ENCODE measurements at places on chromosomes 3 and 15.

- no peak for DNase-seq
Measured at GRCh38 chr3:12367346-12367745, 78.5 kb downstream of the PPARG start.

GRCh38 chr15:79171320-79172031, 80.9 kb upstream of the RASGRF1 start:
- DNase-seq: no peak

DNA sequence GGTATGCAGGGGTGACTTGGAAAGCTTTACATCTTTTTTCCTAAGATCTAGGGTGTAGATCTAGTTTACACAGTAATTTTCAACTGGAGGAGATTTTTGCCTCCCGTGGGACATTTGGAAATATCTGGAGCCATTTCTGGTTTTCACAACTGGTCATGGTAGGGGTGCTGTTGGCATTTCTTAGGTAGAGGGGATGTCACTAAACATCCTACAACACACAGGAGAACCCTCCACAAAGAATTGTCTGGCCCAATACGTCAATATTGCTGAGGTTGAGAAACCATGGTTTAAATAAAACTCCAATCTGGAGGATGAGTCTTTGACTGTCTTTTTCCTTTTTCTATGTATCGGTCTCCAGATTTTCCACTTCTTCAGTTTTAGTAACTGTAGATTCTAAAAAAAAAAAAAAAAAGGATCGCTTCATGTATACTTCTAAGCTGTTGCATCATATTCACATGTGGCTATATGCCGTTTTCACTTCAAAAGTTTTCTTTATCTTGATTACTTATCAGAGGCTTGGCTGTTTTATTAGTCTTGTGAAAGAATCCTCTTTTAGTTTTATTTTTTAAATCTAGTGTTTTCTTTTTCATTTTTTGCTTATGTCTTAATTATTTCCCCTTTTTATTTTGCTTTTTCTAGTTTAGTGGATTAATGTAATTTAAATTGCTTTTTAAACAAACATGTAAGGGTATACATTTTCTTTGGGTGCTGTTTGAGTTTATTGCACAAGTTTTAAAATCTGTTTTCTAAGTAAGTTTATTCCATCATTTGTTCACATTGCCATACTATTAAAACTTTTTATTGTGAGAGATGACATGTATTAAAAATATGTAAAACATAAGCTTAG, 21.2 kb downstream of the UBE2Q2 start:
- no peak for DNase-seq

DNA sequence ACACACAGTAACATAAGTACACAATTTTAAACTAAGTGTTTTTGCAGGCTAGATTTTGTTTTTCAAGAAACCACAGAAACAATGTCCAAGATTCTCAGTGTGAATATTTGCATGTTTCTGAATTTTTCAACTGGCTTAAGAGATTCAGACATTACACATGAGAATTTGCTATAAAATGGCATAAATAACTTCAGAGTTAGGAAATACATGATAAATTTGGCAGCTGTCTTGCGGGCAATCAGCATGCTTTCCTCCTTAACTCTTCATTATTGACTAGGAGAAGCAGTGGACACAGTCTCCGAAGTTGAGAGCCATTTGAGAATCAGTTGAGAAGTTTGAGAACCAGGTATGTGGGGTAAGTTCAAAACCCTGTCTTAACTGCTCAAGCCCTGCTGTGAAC, 625.6 kb upstream of the SGO1 start:
- no peak for DNase-seq

DNA sequence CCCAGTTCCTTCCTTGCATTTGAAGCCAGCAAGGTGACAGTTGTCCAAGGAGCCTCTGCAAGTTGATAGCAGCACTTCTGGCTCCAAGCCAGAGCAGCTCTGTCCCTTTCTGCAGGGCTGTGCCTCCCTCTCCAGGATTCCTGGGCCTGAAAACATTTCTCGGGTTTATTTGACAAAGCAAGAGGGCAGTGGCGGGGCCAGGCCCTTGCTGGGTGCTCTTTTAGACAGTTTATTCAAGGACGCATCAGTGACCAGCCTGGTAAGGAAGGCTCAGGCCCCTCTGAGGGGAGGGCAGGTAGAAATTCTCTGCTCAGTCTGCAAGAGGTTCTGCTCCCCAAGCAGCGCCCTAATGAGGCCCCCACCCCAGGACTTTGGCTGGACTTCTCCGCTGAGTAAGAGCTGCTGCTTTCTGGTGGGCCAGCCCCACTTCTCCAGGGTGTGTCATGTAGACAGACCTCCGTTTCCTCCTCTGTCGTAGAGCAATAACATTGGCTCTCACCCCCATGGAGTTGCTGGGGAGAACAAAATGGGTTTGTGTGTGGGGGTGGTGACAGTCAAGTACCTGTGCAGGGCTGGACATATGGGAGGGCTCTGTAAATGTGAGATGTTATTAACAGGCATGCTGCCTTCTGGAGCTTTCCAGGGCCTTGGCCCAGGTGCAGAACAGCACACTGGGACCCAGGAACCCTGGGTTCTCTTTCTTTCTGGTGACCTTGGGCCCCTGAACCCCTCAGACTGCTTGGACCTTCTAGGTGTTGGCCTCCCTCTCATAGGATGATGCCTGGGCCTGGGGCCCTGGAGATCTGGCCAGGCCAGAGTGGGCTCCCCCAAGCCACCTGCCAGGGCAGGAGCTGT, 146.2 kb upstream of the TLE3 start:
- no peak for DNase-seq

GRCh38 chr15:65821070-65821469, 29.0 kb upstream of the DENND4A start:
- DNase-seq: no peak

DNA sequence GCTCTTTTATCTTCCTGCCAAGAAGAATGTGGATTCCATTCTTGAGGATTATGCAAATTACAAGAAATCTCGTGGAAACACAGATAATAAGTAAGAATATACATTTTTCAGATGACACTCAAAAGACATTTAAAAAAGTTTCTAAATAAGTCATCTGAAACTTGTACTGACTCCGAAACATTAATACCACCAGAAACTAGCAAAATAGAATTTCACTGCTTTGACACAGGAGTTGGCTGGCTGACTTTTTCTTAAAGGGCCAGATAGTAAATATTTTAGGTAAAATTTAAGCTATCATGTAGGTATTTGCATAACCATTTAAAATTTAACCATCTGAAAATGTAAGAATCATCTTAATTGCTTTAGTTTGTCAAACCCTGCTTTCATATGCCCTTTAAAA, 20.8 kb downstream of the MORF4L1 start:
- DNase-seq: no peak

- DNase-seq: no peak
Measured at GRCh38 chr15:66943456-66944095, 121.8 kb upstream of the SMAD3 start.

DNA sequence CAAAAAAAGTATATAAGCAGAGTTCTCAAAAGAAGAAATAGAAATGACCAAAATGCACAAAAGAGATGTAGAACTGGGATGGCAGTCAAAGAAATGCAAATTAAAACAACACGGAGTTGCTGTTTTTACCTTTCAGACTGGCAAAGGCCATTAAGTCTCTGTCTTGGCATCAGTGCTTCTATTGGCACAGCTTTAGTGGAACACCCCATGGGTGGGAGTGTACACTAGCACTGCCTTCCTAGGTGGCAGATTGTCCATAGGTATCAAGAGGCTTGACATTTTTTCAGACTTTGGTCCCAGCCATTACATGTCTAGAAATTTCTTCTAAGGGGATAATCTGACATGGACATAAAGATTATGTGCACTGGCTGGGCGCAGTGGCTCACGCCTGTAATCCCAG, 58.1 kb upstream of the VILL start:
- no peak for DNase-seq

GRCh38 chr15:86877171-86877631, 797.5 kb downstream of the AGBL1 start:
- DNase-seq: no peak

DNA sequence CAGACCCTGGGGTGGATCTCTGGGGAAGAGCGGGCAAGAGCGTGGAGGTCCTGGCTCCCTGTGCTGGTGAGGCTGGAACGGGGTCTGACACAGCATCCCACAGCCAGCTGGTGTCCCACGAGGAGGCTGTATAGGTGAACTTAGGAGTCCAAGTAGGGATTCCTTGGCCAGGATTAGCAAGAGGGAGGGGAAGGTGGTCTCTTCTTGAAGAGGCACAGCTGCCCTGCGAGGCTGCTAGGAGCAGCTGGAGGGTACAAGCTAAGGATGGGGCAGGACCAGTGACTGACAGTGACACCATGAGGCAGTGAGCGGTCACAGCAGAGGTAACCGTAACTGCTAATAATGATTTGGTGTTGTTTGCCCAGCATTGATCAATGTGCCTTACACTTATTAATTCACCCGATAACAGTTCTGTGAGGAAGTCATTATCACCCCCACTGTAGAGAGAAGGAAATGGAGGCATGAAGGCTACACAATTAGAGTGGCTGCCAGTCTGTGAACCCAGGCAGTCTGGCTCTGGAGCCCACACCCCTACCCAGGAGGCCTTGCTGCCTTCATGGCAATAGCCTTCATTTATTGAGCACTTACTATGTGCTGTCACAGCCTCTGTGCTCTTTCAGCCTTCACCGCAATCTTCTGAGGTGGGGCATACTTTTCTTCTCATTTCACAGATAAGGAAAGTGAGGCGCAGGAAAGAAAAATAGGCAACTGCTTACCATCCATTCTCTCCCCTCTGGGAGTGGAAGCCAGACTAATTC, 59.4 kb downstream of the TMEM44 start:
- DNase-seq: peak; percentile 43

GRCh38 chr3:5341610-5342009, 154.1 kb downstream of the EDEM1 start:
- no peak for DNase-seq

- DNase-seq: no peak
Measured at GRCh38 chr3:4551051-4551711, 58.0 kb downstream of the ITPR1 start.

DNA sequence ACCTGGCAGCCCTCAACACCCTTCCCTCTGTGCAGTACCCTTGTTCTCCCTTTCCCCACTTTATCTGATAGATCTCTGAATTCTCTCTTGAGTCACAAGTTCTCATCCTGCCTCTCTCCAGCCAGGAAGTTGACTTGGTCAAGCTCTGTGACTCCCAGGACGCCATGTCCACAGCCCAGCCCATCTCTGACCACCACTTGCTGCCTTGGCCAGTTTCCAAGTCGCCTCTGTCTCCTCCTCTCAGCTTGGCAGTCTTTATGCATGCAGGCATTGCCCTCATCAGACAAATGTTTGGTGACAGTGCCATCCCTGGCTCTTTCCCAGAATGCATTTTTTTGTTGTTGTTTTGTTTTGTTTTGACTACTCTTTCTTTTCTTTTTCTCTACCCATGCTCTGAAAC, 25.7 kb downstream of the ZNF35 start:
- DNase-seq: no peak
